Prostate gland (tissue), 2 donors: ENCODE measurements at places on chromosomes 4 and X.
A peak's percentile ranks its signal among the peaks of the same experiment; 100 is the strongest.

GRCh38 chr4:40157436-40157835 is 39.4 kb upstream of the RHOH start:
- DNase-seq = no peak

DNA sequence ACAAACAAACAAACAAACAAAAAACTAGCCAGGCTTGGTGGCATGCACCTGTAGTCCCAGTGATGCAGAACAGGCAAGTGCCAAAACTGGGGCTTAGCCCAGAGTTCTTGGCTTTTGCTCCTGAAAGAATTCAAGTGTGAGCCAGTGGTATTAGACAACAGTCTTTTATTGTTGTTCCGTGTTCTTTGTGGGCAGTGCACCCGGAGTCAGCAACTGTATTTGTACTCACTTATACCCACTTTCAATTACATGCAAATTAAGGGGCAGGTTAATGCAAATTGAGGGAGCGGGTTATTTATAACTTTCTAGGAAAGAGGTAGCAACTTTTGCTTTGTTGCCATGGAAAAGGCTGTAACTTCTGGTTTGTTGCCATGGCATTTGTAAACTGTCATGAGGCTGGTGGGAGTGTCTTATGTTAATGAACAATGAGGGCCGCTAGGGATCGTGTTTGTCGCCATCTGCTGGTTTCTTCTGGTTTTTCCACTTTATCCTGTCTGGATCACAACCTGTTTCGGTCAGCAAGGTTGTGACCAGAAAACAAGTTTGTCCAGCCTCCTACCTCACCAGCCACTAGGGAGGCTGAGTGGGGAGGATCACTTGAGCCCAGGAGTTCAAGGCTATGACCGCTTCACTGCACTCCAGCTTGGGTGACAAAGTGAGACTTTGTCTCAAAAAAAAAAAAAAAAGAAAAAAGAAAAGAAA is 88.8 kb upstream of the ESX1 start:
- no peak for DNase-seq

DNA sequence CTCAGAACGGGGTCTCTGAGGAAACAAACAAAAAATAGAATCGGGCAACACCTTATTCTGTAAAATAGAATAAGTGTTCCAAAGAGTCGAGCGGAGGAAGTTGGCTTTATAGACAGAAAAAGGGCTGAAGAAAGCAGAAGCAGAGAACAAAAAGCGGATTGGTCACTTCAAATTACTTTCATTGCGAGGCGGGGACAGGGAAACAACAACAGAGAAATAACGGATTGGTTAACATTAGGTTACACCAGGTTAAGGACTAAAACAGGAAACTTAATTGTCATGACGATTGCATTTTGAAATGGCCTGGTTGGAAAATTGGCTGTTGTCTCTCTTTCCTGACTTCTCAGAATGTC is 433 bp upstream of the COQ2 start:
- DNase-seq = no peak

- DNase-seq = no peak
These were observed 115.8 kb upstream of the DGKK start for GRCh38 chrX:50586407-50586806.

GRCh38 chr4:143212566-143212965 is 27.8 kb downstream of the USP38 start:
- DNase-seq = no peak

DNA sequence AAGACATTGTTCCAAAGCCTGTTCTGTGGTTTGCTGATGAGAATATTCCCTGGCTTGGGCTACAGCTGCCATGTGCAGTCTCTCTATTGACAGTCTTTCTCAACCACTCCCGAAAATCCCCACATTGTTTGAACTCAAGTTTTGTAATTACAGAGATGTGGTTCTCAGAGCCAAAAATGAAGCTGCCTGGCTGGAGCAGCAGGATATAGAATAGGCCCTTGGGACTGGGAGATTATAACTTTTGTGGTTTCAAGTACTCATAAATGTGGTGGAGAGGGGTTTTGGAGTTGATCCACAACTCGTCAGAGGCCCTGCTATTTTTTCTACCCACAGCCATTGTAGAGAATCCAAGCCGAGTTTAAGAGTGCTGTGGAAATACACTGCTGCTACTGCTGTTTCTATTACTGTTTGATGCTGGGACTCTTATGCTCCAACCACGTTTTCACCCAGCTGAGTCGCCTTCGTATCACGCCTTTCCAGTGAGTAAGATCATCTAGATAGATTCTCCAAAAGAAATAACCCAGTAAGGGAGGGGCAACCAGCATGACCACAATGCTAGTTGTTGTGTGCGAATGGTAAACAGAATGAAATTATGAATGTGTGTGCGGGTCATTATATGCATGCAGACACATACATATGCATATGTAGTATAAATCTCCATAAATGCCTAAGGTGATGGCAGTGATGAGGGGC is 57.1 kb upstream of the ATXN3L start:
- DNase-seq = peak; percentile 46

DNA sequence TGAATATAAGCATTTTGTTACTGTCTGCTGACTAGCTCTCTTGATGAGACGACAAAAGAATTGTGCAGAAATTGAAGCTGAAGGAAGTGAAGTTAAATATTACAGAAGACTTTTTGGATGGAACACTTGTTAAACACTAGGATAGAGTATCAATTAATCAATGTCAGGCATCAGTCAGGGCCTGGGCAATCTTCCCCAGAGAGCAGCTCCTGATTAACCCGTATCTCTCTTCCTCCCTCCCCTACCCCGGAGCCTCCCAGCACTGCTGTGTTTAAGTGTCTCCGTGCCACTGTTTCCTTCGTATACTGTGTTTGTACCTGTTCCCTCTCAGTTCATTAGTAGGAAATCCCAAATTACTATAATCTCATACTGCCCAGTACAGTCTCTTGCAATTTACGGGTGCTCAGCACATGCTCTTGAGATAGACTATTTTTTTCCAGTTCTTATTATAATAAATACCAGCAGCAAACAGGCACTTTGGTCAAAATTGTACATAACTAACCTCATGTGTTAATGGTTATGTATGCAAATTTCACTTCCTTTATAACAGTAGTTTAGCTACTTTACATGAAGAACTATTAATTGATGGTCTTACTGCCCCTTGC is 765.7 kb upstream of the FTHL17 start:
- DNase-seq = no peak

DNA sequence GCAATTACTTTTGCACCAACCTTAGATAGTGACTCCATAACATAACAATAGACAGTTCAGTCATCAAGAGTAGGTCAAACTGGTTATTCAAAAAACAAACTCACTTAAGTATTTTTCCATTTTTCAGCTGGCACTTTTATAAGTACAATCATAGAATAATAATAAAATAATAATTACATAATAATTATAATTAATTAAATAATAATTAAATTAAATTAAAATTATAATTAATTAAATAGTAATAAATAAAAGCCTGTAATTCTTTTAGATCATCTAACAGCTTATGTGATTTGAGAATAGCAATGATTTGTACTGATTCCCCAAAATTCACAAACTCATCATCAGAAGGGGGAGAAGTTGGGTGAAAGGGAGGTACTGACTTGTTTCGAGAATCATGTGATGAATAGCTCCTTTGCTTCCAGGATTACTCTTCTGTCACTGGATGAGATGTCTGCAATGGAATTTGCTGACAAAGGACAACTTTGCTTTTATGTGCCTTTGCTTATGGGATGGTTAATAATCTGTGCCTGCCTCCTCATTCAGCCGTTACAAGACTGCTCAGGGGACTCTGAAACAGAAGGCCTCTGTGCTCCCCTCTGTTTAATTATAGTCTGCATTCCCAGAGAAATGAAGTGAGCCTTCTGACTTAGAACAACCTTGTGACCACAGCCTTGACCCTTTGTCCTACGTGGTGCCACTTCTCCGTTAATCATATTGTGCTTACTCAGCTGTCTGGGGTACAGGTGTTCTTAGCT is 104.8 kb upstream of the ENPEP start:
- no peak for DNase-seq

DNA sequence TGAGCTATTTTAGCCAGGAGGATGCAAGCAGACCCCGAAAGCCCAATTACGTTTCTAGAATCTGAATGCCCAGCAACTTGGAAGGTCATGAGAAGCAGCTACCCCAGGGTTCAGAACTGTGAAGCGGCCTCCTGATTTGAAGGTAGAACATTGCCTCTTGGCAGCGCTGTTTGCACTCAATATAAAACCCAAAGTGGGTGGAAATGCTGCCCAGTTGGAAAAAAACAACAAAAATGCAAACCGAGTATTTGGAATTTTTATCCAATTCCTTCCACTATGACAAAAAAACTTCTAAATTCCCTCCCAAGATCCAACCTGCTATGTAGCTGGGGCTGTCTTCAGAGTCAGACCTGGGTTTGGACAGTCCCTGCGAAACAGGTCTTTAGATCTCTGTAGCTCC is 103.3 kb upstream of the RBPJ start:
- no peak for DNase-seq

DNA sequence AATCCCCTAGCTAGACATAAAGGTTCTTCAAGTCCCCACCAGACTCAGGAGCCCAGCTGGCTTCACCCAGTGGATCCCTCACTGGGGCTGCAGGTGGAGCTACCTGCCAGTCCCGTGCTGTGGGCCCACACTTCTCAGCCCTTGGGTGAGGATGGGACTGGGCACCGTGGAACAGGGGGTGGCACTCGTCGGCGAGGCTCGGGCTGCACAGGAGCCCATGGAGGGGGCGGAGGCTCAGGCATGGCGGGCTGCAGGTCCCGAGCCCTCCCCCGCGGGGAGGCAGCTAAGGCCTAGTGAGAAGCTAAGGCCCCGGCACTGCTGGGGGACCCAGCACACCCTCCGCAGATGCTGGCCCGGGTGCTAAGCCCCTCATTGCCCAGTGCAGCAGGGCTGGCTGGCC is 16.1 kb upstream of the ACSL4 start:
- DNase-seq = no peak

DNA sequence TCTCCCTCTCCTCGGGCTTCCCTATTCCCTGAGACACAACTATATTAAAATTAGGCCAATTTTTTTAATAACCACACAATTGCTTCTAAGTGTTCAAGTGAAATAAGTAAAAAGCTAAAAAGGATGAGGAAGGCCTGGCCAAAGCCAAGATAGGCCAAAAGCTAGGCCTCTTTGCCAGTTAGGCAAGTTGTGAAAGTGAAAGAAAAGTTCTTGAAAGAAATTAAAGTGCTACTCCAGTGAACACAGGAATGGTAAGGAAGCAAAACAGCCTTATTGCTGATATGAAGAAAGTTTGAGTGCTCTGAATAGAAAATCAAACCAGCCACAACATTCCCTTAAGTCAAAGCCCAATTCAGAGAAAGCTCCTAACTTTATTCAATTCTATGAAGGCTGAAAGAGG is 114.2 kb upstream of the FAT4 start:
- no peak for DNase-seq

DNA sequence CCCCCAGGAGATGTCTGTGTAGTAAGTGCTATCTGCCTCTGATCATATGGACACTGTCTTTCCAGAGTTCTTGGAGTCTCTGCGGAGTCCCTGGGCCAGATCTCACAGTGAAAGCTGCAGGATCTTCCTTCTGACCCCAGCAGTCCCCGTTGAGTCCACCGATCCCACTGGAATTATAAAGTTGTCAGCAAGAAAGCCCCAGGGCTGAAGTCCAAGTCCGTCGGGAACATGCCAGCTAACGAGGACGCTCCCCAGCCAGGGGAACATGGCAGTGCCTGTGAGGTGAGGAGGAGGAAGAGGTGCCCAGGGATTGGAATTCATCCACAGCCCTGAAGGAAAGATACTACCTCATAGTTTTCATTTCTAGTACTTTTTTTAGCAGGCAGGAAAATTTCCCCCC is 9.3 kb downstream of the ZNF81 start:
- DNase-seq = no peak

DNA sequence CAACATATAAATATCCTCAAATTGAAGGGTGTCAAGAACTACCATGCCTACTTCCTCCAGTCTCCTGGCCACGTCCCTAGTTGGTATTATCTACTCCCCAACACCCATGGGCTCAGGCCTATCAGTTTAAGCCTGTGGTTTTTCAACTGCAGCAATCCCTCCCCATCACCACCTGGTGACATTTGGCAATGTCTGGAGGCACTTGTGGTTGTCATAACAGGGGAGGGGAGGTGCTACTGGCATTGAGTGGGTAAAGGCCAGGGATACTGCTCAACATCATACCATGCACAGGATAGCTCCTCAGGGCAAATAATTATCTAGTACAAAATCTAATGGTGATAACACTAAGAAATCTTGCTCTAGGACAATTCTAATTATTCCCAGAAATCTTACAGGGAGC is 95.3 kb downstream of the COMMD8 start:
- no peak for DNase-seq

GRCh38 chrX:27964432-27964831 is 16.8 kb downstream of the DCAF8L1 start:
- no peak for DNase-seq

DNA sequence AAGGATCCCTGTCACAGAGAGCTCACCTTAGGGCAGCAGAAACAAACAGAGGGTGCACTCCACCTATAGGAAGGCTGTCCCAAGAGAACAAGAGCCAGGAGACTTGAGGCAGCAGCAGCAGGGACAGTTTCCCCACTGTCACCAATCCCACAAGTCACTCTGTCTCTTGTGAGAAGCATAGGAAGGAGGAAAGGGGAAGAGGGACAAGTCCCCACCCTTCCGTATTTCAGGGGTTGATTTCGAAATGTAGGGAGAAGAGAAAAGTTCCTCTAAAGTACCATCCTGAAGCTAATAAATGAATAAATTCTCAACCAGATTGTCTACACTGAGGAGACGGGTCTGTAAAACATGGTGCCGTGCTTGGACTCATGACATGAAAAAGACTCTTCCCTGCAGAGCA is 9.5 kb upstream of the TLR8 start:
- DNase-seq = no peak

- DNase-seq = peak; percentile 4
These were observed 9.4 kb downstream of the CHST7 start for GRCh38 chrX:46582966-46583365.

- no peak for DNase-seq
These were observed 456.1 kb downstream of the KCTD8 start for GRCh38 chr4:43992552-43992951.

- DNase-seq = no peak
These were observed 991.4 kb upstream of the SLIT2 start for GRCh38 chr4:19260346-19260745.

- DNase-seq = no peak
These were observed 554.8 kb upstream of the PABPC4L start for GRCh38 chr4:134756421-134756820.
